ENCODE measurements at places on chromosomes 7 and 10. TPM values are rescaled to one million over a fixed set of nuclear protein-coding genes. Genes with fewer than 3 reads are reported as not detected.

- no peak for DNase-seq
Observed at GRCh38 chr7:17590221-17590620, 291.8 kb downstream of the AHR start.

ZNF467 gene
- total RNA-seq = 12.7 TPM

GRCh38 chr7:87116315-87116714 is 35.9 kb upstream of the DMTF1 start:
- DNase-seq = no peak

DGKI gene
- 3.9 TPM for total RNA-seq

- DNase-seq = no peak
Observed at GRCh38 chr10:101138788-101139420, 7.8 kb downstream of the TLX1 start.

- DNase-seq = no peak
Observed at GRCh38 chr7:1401011-1401410, 58.3 kb downstream of the MICALL2 start.

SPDYE1 gene
- not detected for total RNA-seq

MOGAT3 gene
- total RNA-seq = not detected

- no peak for DNase-seq
Observed at GRCh38 chr10:79348640-79348988, 1.3 kb downstream of the PPIF start.

FAM13C gene
- 16.7 TPM for total RNA-seq

DNA sequence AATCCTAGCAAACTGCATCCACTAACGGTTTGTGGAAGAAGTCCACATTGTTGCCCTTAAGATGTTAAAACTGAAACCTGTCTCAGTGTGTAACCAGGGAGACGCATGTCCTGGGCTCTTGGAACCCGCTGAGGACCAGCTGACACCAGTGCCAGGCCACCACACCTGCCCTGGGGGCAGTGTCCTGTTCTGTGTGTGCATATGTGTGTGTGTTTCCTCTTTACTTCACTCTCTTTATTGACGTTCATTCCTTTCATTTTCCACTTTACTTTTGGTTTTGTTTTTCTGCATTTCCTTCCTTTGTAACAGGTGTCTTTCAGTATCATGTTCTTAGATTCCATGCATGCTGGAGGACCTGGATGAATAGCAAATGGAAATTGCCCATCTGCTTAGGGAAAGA is 83.8 kb downstream of the TEX36 start:
- no peak for DNase-seq

DNA sequence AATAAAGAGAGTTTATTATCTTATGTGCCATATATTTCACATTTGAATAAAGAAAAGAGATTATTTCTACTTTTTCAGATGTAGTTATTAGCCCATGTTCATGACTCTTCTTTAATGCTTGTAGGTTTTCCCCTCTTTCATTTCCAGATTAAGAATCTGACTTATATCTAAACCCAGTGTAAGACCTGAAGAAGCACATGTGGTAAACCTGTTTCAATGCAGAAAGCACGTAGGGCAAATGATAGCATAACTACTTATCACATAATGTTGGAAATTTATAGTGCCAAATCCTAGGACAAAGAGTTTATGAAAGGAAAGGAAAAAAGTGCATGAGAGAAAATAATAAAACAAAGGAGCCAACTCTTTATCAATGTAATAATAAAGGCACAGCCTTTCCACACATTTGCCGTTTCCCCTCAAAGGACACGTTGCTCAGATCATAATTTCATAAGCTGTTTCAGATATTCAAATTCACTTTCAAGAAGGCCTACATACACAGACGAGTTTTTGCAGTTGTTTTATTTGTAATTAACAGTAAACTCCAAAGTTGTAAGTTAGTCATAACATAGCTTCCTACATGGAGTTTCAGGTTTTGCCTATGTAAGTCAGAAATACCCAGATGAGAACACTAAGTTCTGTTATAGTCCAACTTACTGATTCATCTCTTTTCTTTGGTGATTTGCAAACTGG is 88.8 kb upstream of the MDFIC start:
- DNase-seq = no peak

SYT15 gene
- 0.51 TPM for total RNA-seq

DNA sequence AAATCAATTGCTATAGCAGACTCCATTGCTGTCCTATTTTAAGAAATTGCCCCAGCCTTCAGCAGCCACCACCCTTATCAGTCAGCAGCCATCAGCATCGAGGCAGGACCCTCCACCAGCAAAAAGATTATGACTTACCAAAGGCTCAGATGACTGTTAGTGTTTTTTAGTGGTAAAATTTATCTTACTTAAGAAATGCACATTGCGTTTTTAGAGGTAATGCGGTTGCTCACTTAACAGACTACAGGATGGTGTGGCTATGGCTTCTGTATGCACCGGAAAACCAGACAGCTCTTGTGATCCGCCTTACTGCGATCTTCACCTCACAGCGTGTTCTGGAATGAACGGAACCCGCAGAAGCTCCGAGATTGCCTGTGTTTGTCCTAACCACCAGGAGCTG is 58.1 kb downstream of the WDR37 start:
- no peak for DNase-seq

PITRM1 gene
- total RNA-seq = 47.1 TPM
